Stimulated activated CD8-positive, alpha-beta memory T cell treated with anti-CD3 and anti-CD28 coated beads, Interleukin-4, amount 100 ng/mL, for 1 hour (primary cell): ENCODE measurements at places on chromosomes 2 and 18.

DNA sequence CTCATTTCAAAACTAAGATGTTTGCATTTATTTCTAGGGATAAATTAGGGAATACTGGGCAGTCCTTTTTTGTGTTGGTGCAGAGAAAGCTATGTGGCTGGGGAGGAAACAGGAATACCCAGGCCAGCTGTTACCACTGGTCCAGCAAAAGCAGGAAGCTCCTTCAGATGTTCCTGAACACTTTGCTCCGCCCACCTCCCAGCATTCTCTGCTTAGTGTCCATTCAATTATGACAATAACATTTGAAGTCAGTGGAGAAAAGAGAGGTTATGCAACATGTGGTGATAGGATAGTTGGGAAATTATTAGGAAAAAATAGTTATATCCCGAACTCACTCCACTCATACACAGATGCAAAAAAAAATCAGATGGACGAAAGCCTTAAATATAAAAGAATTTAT is 22.1 kb upstream of the ARPC2 start:
- no peak for DNase-seq

- no peak for DNase-seq
These were observed 453.7 kb upstream of the CELF4 start for GRCh38 chr18:38019292-38019691.

DNA sequence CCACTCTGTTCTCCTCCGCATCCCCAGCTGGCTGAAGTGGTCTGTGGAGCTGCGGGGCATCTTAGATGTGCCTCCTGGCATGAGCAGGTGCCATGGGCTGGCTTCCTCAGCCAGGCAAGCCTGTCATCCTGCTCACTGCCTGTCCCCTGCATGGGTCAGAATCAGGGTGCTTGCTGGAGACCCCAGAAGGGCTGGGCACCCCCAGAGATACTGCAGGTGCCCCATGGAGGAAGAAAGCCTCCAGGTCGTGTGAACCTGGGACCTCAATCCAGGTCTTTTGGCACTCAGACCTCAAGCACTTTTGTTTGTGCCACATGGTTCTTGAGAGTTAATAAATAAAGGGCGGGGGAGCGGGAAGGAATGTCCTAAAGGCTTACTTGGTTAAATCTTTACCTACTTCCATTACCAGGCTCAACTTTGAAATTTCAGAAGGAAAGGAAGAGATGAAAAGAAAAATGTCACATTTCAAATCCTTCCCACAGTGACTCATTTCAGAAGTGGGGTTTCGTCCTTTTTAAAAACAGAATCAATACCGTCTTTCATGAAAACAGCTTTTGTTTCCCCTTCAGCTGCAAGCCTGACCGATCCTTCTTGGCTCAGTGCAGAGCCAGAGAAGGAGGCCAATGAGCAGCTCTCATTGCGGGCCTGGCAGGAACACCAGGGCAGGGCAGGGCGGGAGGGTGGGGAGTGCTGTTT is 69.9 kb downstream of the RHOB start:
- DNase-seq = no peak

DNA sequence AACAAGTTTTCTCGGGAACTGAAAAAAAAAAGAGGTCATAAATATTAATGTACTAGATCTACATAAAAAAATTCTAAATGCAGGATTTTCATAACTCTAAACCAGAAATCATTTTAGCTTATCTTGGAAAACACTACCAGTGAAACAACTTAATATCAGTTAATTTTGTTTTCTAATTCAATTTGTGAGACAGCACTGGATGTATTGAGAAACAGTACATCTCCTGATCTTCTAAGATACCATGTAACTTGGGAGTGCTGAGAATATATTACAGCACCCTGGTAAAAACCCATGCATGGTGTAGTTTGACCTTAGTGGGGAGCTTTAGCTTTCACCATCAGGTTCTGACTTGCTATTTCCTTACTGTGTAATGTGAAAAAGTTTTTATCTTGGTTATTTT is 129.6 kb downstream of the NRXN1 start:
- DNase-seq = no peak

DNA sequence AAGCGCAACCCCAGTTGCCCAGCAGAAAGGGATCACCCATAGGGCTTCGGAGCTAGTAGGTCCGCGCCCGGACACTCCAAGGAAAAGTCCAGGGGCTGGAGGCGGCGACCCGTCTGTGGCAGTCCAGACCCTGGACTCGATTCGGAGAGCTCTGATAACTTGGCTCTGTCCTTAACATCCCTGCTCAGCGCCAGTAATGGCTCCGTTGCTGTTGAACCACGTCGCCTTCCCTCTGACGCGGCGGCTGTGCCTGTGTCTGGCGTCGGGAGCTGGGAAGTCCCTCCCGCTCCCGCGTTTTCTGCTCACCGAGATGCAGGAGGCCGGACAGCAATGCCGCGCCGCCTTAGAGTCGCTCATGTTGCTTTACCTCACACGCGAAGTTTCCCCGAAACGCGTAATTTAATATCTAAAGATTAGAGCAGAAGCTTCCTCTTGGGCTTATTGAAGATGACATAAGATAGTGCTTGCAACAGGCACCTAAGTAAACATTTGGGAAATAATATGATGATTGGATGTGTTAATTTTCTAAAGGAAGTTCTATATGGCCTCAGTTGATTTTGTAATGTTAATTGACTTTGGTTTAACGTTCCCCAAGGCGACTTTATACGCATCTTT is 1.3 kb upstream of the ZBTB14 start:
- peak; percentile 21 for DNase-seq

DNA sequence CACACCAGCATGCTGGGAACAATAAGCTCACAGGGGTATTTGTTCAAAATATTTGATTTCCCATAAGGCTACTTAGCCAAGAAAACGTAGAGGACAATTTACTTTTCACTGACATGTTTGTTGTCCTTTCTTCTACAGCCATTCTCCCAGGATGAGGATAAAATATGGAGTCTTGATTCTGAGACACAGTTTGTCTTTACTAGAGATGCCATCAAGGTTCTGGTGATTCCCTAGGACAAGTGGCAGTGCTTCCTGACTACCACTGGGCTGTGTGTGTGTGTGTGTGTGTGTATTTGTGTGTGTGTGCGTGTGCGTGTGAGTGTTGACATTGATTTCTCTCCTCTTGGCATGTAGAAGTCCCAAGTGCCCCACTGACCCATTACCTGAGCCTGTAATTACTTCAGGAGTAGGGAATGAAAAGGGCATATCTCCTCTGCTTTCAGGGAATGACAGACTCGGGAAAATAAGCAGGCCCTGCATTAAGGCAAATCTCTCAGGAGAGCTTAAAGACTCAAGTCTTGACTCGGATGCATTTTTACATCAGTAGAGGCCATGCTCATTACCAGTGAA is 761.6 kb downstream of the DCC start:
- no peak for DNase-seq
